ENCODE measurements at places on chromosomes 16 and 17.

DNA sequence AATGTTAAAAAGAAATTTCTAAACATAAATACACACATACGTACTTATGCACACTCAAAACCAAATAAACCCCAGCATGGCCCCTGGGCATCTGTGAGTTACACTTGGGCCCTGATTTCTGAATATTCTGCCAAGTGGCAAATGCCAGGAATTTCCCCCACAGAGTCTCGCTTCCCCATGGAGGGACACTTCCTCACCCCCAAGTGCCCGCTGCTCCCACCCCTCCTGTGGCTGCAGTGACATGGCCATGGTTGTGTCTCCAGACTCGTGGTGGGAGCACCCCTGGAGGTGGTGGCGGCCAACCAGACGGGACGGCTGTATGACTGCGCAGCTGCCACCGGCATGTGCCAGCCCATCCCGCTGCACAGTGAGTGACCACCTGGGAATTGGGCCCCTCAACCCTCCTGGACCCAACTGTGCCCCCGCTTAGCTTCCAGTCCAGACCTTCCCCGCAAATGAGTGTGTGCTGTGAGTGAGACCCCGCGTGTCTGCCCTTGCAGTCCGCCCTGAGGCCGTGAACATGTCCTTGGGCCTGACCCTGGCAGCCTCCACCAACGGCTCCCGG, 4.0 kb downstream of the ITGAD start:
- DNase-seq, result no peak

DNA sequence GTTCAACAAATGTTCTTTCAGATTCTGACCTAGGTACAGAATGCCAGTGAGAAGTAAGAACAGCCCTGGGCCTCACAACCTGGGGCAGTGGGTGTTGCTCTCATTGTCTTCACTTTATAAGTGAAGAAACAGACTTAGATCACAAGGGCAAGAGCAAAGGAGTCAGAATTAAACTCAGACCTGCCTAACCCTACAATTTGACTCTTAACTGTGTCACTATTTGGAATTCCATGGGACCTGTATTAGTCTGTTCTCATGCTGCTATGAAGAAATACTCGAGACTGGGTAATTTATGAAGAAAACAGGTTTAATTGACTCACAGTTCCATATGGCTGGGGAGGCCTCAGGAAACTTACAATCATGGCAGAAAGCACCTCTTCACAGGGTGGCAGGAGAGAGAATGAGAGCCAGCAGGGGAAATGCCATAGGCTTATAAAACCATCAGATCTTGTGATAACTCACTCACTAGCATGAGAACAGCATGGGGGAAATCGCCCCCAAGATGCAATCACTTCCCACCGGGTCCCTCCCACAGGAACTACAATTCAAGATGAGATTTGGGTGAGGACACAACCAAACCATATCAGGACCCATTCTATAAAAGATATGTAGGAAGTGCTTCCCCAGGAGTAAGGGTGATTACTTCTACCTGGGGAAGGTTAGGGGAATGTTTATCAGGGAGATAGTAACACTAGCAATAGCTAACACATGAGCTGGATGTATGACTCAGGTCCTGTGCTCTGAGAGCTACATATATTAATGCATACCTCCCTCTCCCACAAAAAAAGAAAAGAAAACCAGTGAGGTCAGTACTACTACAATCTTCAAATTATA, 270.1 kb downstream of the SOX9 start:
- DNase-seq, result peak; percentile 78

GRCh38 chr16:59192551-59193199, 458.6 kb upstream of the GOT2 start:
- DNase-seq, result peak; percentile 43

DNA sequence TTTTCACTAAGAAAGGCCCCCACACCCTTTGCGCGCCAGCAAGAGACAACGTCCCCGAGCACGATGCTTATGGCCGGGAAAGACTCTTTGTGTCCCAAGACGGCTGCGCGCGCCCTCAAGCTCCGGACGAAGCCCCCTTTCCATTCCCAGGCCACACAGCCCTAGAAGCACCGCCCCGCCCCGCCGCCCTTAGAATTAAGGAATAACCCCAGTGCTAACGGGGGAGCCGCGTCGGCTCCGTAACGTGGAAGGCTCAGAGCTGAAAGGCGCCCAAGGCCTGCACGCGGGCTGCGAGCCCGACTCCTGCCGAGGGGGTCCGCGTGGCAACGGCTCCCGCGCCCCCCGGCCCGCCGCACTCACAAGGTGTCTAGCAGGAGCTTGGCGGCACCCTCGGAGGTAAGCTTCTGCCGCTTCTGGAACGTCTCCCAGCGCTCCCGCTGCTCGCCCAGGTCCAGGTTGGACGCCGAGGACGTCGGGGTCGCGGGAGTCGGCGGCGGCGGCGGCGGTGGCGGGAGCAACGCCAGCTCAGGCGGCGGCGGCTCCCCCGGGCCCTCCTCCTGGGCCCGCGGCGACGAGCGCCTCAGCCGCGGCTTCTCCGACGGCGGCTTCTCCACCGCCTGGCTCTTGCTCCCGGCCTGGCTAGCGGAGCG, 477 bp downstream of the CENPV start:
- peak; percentile 62 for DNase-seq

- DNase-seq, result no peak
Measured at GRCh38 chr16:57468346-57468745, 5.9 kb downstream of the POLR2C start.

GRCh38 chr17:4201226-4201625, 58.2 kb downstream of the CYB5D2 start:
- DNase-seq, result no peak

GRCh38 chr17:27459433-27459832, 3.2 kb downstream of the KSR1 start:
- no peak for DNase-seq

- DNase-seq, result no peak
Measured at GRCh38 chr16:12349936-12350850, 373.7 kb downstream of the SNX29 start.

DNA sequence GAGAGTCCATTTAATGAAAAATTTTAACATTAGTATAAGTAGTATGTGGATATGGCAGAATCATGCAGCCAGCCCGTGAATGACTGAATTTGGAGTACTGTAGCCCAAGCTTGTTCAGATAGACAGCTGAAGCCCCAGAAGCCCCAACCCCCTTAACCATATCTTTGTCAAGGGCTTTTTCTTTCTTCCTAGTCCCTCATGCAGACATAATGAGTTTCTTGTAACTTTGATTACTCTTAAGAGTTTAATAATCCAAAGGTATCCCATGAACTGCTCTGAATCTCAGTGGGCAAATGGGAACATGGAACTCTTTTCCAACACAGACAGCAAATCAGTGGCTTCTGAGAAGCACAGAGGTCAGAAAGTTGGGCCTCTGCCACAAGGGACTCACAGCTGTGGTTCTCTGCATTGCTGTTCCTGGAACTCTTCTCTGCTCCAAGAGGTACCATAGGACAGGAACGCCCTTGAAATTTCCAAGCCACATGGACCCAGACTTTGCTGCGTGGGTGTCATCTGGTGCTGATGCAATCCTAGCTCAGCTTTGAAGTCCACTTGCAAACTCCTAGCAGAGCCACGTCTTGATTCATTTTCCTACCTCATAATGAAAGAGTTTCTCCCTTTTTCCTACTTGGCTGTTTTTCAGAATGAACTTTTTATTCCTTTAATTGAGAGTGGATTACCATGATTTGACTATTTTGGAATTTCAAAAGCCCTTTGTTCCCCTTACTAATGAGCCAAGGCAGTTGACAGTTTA, 18.1 kb downstream of the LYRM1 start:
- DNase-seq, result no peak

DNA sequence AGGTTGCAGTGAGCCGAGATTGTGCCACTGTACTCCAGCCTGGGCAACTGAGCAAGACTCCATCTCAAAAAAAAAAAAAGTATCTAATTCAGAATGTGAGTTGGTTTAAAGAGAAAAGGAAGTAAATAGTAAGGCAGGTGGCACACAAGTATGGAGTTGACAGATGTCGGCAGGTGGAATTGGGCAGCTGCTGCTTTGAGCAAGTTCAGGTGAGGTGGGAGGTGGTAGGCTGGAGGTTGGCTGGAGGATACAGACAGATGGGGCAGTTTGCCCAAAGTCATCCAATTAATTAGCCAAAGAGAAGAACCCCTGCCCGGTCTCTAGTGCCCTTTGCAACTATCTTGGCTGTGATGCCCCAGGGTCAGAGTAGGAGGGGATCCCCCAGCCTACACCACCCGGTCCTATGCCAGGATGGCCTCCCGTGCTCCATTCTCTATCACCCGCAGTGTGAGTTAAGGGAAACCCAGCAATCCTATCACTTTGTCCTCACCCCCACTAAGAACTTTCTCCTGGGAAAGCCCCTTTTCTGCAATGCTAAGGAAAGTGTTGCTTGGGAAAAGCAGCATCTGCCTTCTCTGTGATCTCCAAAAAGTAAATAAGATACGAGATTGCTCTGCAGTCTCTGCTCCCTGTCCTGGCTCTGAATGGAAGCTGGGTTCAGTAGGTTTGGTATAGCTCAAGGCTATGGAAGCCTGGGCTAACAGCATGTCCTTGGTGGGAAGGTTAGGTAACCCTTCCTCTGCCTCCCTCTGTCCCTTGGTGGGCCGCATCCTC, 32.2 kb downstream of the SLC12A3 start:
- no peak for DNase-seq

GRCh38 chr17:43418441-43419374, 19.9 kb downstream of the ARL4D start:
- peak; percentile 92 for DNase-seq

DNA sequence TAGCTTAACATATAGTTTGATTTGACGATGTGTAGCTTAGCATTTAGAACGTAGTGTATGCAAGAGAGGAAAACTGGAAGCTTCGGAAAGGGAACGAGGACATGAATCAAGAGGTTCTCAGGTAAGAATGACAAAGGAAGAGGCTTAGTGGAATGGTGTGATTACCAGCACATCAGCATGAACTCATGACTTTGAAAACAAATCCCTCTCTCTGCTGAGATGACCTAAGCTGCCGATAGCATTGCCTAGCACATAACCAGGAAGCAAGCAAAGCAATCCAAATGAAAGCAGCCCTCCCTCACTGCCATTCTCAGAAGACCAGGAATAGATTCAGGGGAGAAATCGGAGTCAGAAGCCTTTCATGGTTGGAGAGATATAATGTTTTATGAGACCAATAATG, 51.3 kb upstream of the CCL1 start:
- DNase-seq, result no peak

GRCh38 chr16:4871071-4871470, 23.8 kb downstream of the UBN1 start:
- no peak for DNase-seq

GRCh38 chr16:56866955-56867830, 2.2 kb downstream of the SLC12A3 start:
- DNase-seq, result no peak

- peak; percentile 62 for DNase-seq
Measured at GRCh38 chr17:70137451-70138230, 31.7 kb upstream of the KCNJ2 start.

- DNase-seq, result no peak
Measured at GRCh38 chr16:90077757-90078578, 837 bp upstream of the PRDM7 start.

- no peak for DNase-seq
Measured at GRCh38 chr17:35744830-35745229, 8.2 kb downstream of the GAS2L2 start.

DNA sequence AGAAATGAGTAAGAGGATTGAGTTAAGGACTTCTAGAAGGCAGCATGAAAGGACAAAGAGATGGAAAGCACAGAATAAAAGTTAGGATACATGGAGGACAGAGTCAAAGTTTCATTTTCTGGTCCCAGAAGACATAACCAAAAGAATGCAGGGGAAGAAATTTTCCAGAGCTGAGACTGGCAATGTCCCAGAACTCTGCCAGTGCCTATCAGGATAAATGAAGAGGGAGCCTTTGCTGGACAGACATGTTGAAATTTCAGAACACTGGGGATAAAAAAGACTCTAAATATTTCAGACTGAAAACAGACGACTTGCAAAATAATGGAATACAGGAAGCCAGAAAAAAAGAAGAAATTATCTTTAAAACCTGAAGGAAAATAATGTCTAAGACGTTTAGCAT, 55.7 kb downstream of the NT5M start:
- DNase-seq, result no peak

DNA sequence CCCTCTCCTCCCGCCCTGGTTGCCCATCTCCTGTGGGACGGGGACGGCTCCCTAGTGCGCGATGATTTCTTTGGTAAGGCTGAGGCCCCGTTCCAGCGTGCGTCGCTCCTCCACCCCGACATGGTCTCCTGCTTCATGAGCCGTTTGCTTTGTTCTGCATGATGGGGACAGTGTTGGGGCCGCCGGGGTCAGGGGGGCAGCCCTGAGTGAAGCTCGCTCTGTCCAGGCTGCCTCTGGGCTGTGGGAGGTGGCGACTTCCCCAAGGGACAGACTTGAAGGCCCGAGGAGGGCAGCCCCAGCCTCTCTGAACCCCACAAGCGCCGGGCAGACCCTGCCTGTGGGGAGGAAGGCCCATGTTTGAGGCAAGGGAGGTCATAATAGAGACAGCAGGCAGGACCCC, 12.4 kb downstream of the NME3 start:
- no peak for DNase-seq

- no peak for DNase-seq
Measured at GRCh38 chr17:51029142-51029541, 91.5 kb downstream of the SPAG9 start.

DNA sequence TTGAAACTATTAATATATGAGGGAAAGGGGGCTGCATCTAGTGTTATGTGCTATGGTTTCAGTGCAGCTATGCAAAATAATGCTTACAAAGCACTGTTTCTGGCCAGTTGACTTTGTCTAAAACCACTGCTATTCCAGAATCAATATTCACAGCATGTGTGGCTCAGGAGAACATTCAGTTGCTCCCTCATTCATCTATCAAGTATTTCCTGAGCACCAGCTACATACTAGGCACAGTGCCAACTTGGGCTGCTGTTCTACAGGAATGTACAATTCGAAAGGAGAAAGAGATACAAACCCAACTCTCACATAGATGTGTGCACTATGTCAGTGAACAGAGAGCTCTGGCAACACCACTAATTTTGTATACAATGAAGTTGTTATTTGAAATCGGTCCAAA, 183.0 kb downstream of the PHKB start:
- no peak for DNase-seq

DNA sequence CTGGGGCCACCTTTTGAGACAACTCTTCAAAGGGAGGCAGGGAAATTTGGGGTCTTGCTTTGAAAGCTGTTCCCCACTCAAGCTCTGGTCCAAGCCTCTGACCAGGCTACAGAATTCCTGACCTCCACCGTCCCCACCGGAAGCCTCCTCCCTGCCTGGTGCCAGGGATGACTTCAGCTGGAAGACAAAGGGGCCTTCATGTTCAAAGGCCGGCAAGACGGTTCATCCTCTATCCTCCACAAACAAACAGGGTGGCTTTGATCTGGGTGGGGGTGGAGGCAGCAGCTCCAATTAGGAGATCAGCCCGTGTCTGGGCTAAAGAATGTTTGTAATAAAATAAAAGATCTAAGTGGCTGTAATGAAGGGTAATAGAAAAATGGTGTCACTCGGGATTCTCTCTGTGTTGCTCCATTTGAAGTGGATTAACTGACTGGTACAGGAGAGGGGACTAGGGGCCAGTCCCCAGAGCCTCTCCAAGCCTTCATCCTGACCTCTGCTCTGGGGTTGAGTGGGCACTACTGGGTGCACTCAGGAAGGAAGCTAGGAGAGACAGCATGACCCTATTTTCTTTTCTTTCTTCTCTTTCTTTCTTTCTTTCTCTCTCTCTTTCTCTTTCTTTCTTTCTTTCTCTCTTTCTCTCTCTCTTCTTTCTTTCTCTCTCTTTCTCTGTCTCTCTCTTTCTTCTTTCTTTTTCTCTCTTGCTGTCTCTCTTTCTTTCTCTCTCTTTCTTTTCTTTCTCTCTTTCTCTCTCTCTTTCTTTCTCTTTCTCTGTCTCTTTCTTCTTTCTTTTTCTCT, 27.5 kb upstream of the NKD1 start:
- no peak for DNase-seq

- DNase-seq, result no peak
Measured at GRCh38 chr16:88649924-88650748, 717 bp downstream of the CYBA start.
